Renal cortical epithelial cell (primary cell): ENCODE measurements at places on chromosomes 5 and 9. TPM values are rescaled to one million over a fixed set of nuclear protein-coding genes. Genes with fewer than 3 reads are reported as not detected.

DNA sequence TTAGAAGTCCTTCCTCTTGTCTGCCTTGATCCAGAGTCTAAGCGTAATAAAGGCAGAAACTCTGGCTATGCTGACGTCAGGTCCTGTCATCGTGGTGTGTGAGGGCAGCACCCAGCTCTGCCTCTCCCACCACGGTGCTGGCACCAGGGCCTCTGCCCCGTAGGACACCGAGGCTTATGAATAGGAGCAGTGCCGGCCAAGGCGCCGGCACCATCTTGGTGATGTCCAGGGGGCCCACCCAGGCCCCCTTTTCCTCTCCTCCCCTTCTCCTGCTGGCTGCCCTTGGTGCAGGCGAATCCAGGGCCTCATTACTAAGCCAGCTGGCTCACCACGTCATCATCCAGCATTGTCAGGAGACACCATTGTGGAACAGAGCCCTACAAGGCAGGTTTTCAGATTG lies 252.3 kb downstream of the FANCC start:
- no peak for DNase-seq

DNA sequence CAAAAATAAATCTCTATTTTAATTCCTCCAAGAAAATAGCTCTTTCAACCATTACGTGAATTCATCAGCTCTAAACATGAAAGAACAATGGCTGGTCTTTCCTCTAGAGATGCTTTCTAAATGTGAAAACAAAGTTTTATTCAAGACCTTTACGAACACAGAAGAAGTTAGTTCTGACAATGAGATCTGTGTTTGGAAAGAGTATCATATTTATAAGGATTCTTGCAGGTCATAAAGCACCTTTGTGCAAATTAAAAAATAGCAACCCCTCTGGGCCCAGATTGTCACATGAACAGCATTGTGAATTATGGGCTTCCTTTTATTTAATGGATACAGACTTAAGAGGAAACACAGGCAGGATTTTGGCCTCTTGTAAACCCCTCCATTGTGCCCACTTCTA lies 17.7 kb upstream of the FTMT start:
- DNase-seq = no peak

FOXD4L6 gene
- 0.10 and 0.17 TPM in 2 replicates for total RNA-seq

DNA sequence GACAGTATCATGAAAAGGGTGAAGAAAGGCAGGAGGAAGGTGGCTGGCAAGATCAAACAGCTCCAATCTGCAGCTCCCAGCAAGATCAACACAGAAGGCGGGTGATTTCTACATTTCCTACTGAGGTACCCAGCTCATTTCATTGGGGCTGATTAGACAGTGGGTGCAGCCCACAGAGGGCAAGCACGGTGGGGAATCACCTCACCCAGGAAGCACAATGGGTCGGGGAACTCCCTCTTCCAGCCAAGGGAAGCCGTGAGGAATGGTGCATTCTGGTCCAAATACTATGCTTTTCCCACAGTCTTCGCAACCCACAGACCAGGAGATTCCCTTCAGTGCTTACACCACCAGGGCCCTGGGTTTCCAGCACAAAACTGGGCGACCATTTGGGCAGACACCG lies 66.8 kb downstream of the CAMSAP1 start:
- DNase-seq = no peak
